ENCODE measurements at places on chromosomes 12 and 14.

- no peak for DNase-seq
Observed at GRCh38 chr14:74921053-74921620, 1.9 kb downstream of the RPS6KL1 start.

DNA sequence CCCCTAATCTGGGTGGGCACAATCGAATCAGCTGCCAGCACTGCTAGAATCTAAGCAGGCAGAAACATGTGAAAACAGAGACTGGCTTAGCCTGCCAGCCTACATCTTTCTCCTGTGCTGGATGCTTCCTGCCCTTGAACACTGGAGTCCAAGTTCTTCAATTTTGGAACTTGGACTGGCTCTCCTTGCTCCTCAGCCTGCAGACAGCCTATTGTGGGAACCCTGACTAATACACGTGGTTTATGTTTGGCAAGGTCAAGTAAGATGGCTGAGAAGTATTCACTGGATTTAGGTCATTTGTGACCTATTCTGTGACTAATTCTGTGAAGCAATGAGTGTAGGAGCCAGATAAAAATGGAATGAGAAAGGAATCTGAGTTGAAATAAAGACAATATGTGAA, 11.0 kb downstream of the GPR135 start:
- DNase-seq = no peak

DNA sequence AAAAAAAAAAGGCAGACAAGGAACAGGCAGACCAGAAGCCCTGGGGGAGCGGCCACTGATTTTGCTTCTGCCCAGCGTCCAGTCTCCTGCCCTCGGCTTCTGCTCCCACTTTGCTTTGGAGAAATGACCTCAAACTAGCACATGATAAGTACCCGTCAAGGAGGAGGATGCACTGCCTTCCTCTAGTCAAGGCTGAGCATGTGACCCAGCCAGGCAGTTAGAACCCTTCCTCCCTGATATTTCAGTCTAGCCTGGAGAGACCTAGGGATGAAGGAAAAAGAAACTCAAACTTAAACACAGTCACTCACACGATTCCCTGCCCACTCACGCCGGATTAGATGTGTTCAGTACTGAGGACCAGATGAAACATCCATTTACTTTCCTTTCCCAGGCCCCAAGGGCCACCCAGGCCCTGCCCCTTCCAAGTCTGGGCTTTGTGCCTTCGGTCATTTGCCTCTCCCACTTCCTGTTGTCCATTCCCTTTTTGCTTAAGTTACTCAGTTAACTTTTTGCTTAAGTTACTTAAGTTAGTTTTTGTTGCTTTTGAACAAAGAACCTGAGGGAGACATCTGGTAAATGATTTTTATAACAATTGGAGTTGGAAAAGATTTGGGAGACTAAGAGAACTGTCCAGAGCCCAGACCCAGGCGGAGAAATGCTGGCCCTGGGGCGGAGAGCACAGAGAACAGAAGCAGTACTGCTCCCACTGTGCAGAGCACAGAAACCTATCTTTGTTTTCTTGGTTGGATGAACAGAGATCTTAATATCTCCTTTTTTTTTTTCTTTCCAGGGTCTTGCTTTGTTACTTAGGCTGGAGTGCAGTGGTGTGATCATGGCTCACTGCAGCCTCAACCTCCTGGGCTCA, 23.0 kb upstream of the TTC7B start:
- DNase-seq = no peak

- DNase-seq = no peak
Observed at GRCh38 chr14:21978999-21979314, 305.3 kb upstream of the OR4E1 start.

GRCh38 chr14:65210118-65210821, 108.0 kb upstream of the MAX start:
- no peak for DNase-seq

GRCh38 chr14:103527408-103528145, 1.4 kb upstream of the TRMT61A start:
- DNase-seq = no peak

DNA sequence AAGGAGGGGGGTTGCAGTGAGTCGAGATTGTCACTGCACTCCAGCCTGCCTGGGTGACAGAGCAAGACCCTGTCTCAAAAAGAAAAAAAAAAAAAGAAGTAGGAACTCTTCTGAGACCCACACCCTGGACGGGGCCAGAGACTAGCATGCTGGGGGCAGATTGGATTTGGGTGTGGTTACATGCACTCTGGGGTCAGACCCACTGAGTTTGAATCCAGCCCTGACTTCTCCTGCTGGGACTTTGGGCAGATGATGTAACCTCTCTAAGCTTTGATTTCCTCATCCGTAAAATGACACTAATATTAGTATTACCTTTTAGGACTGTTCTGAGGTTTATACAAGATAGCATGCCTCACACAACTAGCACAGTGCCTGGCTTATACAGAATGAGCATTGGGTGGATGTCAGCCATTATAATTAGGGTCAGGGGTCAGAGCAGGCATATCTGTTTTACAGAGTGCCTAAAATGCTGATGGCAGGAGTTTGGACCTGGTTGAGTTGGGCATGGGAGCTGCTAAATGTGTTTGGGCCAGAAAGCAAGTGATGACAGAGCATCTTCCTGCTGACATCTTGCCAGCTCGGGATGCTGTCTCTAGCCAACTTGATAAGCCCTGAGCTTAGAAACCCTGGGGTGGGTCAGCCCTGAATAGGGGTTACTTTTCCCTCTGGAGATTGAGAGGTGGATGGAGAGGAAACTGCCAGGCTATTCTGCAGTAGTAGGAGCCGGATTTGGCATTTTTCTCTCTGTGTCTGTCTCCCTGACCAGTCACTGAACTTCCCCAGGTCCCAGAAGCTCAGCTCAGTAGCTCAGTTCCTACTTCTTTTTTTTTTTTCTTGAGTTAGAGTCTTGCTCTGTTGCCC, 15.5 kb downstream of the TPCN1 start:
- DNase-seq = no peak

GRCh38 chr12:92605621-92606170, 97.1 kb upstream of the PLEKHG7 start:
- DNase-seq = no peak

DNA sequence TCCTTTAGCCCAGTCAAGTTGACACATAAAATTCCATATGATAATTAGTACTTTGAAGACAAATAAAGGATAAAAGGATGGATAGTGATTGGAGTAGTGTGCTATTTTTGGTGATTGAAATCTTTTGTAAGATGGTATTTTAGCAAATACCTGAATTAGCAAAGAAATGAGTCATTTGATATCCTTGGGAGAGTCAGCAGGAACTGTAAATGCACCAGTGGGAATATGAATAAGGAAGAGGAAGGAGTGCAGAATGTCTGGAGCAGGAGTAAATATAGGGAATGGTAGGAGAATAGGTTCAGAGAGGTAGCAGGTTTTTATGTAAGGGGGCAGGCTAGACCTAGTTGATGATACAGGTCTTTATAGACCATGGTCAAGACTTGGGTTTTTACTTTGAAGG, 75.0 kb downstream of the TRMT5 start:
- DNase-seq = no peak

GRCh38 chr12:103301642-103302591, 193.9 kb downstream of the C12orf42 start:
- no peak for DNase-seq

DNA sequence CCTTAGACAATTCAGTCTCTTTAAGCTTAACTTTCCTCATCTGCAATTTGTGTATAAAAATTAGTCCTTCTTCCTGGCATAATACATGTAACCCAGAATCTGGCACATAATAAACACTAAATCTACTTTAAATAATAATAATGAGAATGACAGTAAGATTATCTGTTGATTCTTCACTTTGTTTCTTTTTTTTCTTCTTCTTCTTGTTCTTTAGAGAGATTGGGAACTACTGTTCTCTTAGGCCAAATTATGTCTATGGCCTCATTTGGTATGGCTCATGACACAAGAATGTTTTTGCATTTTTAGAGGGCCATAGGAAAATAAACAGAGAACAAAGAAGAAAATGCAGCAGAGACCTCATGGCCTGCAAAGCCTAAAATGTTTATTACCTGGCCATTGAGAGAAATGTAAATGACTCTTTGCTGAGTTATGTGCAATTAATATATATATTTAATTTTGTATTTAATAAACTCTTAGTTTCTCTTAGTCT, 275.8 kb downstream of the SLC6A15 start:
- DNase-seq = no peak

- no peak for DNase-seq
Observed at GRCh38 chr14:59026081-59026480, 162.4 kb upstream of the DAAM1 start.

- no peak for DNase-seq
Observed at GRCh38 chr12:99049774-99050173, 404.7 kb downstream of the APAF1 start.

DNA sequence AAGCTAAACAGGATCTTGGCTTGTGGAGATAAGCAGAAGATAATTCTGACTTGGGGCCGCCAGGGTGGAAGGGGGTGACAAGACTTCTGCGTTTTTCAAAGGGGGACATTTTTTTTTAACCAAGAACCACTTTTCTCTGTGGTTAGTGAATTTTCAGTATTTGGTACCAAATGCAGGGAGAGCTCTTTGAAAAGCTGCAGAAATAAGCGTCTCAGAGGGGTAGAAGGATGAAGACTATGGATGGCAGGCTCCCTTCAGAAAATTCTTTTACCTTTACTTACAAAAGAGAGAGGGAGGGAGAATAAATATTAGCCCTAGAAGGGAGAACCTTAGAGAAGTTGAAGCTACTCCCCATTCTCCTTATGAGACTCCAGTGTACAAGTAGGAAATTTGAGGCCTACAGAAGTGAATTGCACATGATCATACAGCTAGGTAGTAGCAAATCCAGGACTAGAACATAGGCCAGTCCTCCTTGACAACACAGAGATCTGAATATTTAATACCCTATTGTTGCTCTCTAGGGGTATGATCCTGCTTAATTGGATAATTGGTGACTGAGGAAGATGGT, 840 bp downstream of the MRPL52 start:
- DNase-seq = no peak

DNA sequence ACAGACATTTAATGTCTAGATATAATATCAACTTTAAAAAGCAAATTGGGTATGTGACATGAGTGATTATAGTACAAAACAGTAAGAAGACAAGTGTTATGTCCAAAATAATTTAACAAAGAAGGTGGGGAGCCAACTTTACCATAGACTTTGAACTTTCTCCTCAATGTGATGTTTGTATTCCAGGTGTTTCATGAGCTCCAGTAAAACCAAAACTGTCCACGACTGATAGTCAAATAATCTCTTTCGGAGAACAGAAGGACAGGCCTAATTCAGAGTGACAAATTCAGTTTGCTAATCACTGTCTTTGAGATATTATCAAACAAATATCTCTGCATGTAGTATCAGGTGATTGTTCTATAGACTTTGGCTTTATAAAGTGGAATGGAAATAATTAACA, 1112.6 kb downstream of the SLC6A15 start:
- DNase-seq = no peak
